ENCODE measurements at places on chromosomes 13 and 19.

DNA sequence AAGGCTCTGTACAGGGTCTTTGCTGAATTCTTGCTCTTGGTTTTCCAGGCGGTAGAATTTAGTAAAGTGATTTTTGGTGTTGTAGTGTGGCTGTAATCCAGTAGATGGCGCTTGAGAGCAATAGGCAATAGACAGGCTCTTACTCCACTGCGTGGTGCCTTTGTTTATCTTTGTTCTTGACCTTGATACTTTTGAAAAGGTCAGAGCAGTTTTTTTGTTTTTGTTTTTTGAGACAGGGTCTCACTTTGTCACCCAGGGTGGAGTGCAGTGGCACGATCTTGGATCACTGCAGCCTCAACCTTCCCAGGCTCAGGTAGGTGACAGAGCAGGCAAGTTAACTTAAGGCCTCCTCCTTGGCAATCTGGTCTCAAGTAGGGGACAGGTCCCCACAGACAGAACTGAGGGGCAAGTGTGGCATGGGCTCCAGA is 12.2 kb upstream of the LILRA5 start:
- no peak overlapping the region for H3K4me3 ChIP-seq

- no peak overlapping the region for H3K4me3 ChIP-seq
- no peaks in the 10 kb centered on the region for H3K36me3 ChIP-seq
- peaks cover 21% of the 10 kb centered on the region for H3K27me3 ChIP-seq
- no peak for DNase-seq
Measured at GRCh38 chr13:26758496-26759157, 2.0 kb downstream of the GPR12 start.

- no peaks in the 10 kb centered on the region for H3K36me3 ChIP-seq
- H3K4me3 ChIP-seq = no peak overlapping the region
- peak; percentile 61 for DNase-seq
- peaks cover 55% of the 10 kb centered on the region for H3K4me1 ChIP-seq
- no peaks in the 10 kb centered on the region for H3K27me3 ChIP-seq
Measured at GRCh38 chr13:113879494-113880360, 15.9 kb upstream of the GAS6 start.

GRCh38 chr19:54644056-54644455 is 13.8 kb downstream of the LILRB1 start:
- DNase-seq = no peak
- no peak overlapping the region for H3K27ac ChIP-seq
- H3K4me3 ChIP-seq = no peak overlapping the region
- no peaks in the 10 kb centered on the region for H3K36me3 ChIP-seq

GRCh38 chr13:35501661-35502235 is 25.3 kb upstream of the MAB21L1 start:
- H3K4me3 ChIP-seq = no peak overlapping the region
- no peaks in the 10 kb centered on the region for H3K36me3 ChIP-seq
- H3K27me3 ChIP-seq = no peaks in the 10 kb centered on the region
- H3K4me1 ChIP-seq = no peaks in the 10 kb centered on the region
- no peak for DNase-seq
- H3K27ac ChIP-seq = no peak overlapping the region

DNA sequence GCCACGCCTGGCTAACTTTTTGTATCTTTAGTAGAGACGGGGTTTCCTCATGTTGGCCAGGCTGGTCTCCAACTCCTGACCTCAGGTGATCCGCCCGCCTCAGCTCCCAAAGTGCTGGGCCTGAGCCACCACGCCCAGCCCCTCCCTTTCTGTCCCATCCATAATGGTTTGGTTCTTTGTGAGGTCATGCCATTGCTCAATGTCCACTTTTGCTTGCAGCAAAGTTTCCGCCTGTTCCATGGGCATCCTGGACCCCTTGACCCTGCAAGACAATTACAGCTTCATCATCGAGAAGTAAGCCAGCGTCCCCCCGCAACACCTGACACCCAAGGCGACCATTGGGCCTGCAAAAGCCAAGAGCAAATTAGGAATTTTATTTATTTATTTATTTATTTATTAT is 16.6 kb downstream of the PRR22 start:
- no peaks in the 10 kb centered on the region for H3K36me3 ChIP-seq
- H3K4me3 ChIP-seq = no peak overlapping the region
- H3K4me1 ChIP-seq = no peaks in the 10 kb centered on the region
- no peak overlapping the region for H3K27ac ChIP-seq
- peaks cover 67% of the 10 kb centered on the region for H3K27me3 ChIP-seq

DNA sequence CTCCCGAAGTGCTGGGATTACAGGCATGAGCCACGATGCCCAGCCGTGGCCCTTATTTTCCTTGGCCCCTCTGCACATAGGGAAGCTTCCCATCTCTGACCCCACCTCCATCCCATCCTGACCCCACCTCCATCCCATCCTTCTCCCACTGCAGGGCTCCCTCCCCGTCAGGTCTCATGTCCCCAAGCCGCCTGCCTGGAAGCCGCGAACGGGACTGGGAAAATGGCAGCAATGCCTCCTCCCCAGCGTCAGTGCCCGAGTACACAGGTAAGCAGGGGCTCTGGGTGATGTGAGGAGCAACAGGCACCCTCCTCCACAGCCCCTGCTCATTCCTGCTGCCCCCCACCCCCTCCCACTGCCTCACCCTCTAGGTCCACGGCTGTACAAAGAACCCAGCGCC is 12.2 kb downstream of the XAB2 start:
- no peak overlapping the region for H3K27ac ChIP-seq
- H3K36me3 ChIP-seq = 0 out of 2 replicates have a peak, but pooled peaks cover 4% of the 10 kb centered on the region
- H3K27me3 ChIP-seq = peaks cover 17% of the 10 kb centered on the region
- no peaks in the 10 kb centered on the region for H3K4me1 ChIP-seq
- no peak overlapping the region for H3K4me3 ChIP-seq

- no peak for DNase-seq
- no peaks in the 10 kb centered on the region for H3K4me1 ChIP-seq
- peaks cover 69% of the 10 kb centered on the region for H3K27me3 ChIP-seq
- no peaks in the 10 kb centered on the region for H3K36me3 ChIP-seq
- H3K27ac ChIP-seq = no peak overlapping the region
Measured at GRCh38 chr19:14337510-14337909, 43.7 kb upstream of the ADGRE5 start.
